ENCODE measurements at places on chromosomes 5 and 9.

DNA sequence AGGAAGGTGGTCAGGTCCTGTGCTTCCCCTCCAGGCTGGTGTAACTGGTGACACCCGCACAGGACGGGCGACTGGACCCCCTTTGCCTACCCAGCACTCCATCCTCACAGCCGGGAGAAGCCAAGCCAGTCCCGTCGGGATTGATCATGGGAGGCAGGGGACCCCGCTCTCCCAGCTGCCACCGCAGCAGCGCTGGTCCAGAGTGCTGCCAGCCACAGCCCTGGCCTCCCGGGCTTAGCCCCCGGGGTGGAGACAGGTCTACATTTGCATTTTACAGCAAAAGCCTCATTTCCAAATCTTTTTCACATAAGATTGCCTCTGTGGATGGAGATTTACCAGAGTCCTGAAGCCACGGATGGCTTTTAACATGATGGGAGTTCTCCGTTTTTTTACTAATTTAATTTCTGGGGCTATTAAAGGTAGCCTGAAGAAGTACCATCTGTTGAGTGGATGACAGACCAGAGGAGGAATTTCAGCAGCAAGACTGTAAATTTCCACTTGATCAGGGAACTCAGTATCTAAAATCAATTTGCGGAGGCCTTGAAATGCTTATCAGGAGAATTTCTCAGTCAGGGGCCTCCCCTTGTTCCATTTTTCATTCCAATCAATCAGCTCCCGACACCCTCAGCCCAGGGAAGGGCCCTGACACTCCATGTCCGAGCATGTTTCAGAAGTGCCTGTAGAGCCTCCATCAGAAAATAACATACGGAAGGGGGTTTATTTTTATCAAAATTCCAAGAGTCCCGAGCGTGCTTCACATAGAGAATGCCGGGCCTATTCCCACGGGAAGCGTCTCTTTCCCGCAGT lies 80.6 kb downstream of the OLFM1 start:
- no peak for DNase-seq

- no peak for DNase-seq
Observed at GRCh38 chr9:110876929-110877328, 161.3 kb downstream of the LPAR1 start.

DNA sequence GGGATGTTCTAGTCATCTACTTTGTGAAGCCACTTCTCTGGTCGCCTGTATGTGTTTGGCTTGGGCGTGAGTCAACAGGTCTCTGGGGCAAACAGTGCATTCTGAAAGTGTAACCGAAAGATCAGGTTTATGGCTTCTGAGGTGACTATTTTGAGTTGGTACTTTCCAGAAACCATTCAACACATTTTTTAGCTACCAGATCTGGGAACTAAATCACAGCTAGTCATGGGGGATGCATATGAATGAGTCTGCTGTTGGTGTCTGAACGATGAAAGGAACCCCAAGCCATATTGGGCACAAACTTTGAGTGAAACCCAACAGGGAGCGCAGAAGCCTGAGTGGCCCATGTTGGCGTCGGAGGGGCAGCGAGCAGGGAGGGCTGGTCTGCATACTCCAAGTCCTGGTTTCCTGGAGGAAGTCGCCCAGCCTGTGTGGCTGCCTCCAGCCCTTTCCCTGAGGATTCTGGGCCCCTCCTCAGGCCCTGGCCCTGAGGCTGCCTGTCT lies 35.3 kb downstream of the UBE2QL1 start:
- no peak for DNase-seq

DNA sequence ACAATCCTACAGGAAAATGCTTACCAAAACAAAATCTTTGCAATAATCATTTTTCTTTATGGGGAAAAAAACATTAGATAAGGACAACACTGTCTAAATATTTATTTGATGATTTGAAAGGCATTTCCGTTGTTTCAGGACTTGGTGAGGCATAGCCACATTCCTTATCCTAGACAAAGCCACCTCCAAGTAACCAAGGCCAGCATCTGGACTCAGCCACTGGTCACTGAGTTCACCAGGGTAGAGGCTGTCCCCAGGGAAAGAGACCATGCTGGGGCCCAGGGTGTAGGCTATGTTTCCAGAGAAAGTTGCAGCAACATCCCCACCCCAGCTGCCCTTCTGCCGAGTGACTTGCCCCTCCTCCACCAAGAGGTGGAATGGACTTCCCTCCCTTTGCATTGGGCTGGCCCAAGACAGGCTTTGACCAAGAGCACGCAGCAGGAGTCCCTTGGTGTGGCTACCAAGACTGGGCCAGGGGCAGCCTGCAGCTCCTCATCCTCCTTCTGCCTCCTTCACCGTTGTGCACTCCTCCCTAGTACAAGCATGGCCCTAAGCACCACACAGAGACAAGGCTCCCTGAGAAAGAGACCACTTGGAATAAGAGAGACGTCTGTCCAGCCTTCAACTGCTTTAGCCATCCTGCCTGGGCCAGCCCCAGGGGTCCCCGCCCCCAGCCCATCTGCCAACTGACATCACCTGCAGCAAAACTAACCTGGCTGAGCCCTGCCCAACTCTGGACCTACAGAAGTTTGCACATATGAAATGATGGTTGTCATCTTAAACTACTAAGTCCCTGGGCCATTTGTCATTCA lies 68.1 kb upstream of the SPIN1 start:
- no peak for DNase-seq

GRCh38 chr9:124695280-124695890 lies 75.7 kb downstream of the NR6A1 start:
- no peak for DNase-seq

GRCh38 chr5:39503155-39503554 lies 78.4 kb upstream of the DAB2 start:
- DNase-seq = no peak

DNA sequence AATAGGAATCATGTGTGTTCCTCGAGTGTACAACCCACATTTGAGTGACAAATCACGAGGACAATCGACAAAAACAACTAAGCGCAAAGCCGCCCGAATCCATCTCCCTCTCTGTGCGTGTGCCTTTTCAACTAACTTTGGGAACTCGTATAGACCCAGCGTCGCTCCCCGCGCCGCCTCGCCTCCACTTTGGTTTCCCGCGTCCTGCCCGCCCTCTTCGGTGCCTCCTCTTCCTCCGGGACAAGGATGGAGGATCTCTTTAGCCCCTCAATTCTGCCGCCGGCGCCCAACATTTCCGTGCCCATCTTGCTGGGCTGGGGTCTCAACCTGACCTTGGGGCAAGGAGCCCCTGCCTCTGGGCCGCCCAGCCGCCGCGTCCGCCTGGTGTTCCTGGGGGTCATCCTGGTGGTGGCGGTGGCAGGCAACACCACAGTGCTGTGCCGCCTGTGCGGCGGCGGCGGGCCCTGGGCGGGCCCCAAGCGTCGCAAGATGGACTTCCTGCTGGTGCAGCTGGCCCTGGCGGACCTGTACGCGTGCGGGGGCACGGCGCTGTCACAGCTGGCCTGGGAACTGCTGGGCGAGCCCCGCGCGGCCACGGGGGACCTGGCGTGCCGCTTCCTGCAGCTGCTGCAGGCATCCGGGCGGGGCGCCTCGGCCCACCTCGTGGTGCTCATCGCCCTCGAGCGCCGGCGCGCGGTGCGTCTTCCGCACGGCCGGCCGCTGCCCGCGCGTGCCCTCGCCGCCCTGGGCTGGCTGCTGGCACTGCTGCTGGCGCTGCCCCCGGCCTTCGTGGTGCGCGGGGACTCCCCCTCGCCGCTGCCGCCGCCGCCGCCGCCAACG lies at the start of gene GPR150:
TSS of gene GPR150 (plus strand) at position 58 of the 840 bp plus-strand sequence. CDS start at position 247, 189 bp downstream.
- DNase-seq = peak; percentile 90

- no peak for DNase-seq
Observed at GRCh38 chr9:131523451-131524435, 7.3 kb downstream of the UCK1 start.

DNA sequence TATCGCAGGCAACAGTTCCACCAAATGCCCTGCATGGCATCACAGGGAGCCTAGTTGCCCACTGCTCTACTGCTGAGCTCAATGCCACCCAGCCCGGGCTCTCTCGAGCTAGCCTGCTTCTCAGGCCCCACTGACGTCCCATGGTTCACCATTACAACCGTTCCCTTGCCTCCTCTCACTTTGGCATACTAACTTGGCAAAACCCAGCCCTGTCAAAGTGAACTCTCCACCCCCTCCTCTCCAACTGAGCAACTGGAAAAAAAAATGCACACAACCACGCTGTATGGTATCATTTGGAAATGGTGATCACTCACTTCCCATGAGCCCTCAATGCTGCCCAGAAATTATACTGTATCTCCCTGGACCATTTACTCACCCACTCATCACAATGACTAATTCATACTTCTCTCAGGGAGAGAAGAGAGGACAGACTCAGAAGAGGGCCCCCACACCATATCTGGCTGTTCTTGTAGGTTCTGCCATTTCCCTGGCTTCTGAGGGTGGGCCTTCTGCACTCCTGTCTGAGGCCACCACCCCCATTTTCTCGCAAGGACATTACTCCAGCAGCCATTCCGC lies 51.4 kb upstream of the RARS1 start:
- DNase-seq = no peak

DNA sequence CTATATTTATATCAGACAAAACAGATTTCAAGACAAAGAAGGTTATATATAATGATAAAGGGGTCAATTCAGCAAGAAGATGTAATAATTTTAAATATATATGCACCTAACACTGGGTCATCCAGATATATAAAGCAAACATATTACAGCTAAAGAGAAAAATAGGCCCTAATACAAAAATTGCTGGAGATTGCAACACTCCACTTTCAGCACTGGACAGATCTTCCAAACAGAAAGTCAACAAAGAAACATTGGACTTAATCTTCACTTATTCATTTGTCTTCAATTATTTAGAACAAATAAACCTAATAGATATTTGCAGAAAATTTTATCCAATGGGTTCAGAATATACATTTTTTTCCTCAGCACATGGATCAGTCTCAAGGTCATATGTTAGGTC lies 45.8 kb downstream of the MEIKIN start:
- DNase-seq = no peak

DNA sequence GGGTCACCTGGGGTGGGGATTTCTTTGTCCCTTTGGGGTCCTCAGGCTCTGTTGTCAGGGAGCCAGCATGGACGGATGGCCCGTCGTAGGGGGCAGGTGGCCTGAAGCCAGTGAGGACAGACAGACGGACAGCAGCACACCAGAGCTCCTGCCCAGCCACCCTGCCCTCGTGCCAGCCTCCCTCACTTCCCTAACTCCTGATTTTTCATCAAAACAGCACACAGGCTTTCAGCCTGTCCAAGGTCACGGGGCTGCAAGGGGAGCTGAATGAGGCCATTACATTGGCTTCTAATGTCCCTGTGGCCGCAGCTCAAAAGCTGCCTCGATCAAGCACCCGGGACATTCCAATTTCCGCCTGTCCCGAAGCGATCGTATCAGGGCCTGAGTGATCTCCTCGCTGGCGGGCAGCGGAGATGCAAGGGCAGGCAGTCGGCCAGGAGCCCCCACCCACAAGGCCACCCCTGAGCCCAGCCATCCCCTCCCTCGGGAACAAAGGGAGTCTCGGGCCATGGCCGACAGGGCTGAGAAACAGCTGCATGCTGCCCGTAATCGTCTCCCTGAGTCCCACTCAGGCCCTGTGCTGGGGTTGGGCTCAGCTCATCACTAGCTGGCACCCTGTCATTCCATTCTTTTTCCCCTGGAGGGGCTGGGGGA lies 50.5 kb upstream of the RNU6ATAC start:
- DNase-seq = no peak

DNA sequence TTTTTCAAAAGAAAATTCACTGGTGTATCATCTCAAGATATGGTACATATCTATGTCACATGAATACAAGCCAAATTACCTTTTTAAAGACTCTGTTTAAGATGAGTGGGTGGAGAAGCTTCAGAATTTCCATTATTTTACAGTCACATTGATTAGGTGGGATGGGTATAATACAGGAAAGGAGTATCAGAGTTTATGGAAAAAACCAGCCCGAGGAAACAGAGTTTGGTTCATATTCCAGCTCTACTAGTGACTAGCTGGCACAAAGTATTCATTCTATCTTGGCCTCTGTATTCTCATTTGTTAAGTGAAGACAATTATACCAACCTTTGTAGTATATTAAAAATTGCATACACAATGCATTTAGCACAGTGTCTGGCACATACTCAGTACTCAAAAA lies 46.5 kb upstream of the CDK5RAP2 start:
- DNase-seq = no peak

GRCh38 chr9:127154003-127154389 lies 31.6 kb upstream of the ANGPTL2 start:
- peak; percentile 86 for DNase-seq

DNA sequence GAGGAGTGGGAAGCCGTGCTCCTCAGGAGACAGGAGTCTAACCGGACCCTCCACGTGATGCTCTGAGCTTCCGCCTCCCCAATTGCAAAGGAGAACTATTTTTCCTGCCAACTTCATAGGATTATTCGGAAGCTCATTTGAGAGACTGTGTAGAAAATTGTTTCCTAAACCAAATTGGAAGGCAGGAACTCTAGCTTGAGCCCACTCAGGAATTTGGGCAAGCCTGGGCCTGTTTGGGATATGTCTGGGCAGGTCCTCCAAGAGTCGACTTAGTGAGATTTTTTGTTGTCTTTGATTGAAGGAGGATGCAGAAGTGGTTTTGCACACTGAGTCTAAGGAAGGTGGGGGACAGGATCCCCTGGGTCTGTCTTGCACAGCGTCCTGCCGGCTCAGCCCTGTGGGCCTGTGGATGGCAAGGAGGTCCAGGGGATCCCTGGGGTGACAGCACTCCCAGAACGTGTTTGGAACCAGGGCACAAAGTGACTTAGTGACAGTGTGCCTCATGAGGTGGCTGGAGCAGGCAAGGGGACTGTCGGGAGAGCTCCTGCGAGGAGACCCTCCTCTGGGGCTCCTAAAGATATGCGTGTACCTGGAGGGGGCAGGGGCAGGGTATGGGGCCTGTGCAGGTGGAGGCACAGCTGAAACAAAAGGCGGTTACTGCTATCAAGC lies 283.3 kb downstream of the NSG2 start:
- DNase-seq = peak; percentile 49

- no peak for DNase-seq
Observed at GRCh38 chr5:36402512-36402906, 100.8 kb upstream of the RANBP3L start.
